ENCODE measurements at places on chromosomes 2 and 18. TPM values are rescaled to one million over a fixed set of nuclear protein-coding genes. Genes with fewer than 3 reads are reported as not detected.

- DNase-seq, result peak; percentile 49
Measured at GRCh38 chr18:80154293-80154692, 45.2 kb downstream of the ADNP2 start.

- no peak for DNase-seq
Measured at GRCh38 chr2:238015705-238016104, 45.1 kb upstream of the SCLY start.

DNA sequence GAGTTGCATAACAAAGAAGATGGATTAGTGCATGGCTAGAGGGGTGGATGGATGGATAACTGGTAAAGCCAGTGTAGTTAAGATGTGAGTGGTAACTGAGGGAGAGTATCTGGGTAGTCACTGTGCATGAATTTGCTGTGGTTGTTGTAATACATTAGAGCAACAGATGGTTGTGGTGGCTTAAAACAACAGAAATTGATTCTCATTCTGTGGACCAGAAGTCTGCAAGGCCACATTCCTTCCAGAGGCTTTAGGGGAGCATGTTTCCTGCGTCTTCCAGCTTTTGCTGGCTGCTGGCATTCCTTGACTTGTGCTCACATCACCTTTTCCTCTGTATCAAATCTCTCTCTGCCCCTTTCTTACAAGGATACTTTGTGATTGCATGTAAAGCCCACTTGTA lies 155.4 kb downstream of the ASB1 start:
- no peak for DNase-seq

GRCh38 chr2:9311488-9311887 lies 104.9 kb downstream of the ASAP2 start:
- DNase-seq, result no peak

- no peak for DNase-seq
Measured at GRCh38 chr2:152588998-152589397, 128.3 kb downstream of the PRPF40A start.

- DNase-seq, result no peak
Measured at GRCh38 chr18:6021306-6022073, 126.2 kb upstream of the TMEM200C start.

DNA sequence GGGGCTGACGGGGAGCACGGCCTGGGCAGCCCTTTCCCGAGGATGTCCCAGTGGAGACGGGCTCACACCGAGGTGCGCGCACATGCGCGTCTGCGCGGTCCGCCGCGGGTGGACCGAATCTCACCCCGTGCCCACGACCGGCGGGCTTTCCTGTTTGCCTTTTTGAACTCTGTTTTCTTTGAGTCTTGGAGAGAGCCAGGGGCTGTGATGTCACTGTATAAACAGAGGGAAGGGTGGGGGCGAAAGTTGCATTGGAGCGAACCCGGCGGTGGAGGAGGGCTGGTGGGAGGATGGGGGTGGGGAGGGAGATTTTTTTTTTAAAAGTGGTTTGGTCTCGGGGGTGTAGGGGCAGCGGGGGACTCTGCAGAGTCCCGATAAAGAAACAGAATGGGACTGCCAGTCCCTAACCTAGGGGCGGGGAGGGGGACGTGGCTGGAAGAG lies 141.2 kb upstream of the CTAGE1 start:
- no peak for DNase-seq

- DNase-seq, result no peak
Measured at GRCh38 chr2:3434654-3435053, 55.2 kb downstream of the TRAPPC12 start.

DNA sequence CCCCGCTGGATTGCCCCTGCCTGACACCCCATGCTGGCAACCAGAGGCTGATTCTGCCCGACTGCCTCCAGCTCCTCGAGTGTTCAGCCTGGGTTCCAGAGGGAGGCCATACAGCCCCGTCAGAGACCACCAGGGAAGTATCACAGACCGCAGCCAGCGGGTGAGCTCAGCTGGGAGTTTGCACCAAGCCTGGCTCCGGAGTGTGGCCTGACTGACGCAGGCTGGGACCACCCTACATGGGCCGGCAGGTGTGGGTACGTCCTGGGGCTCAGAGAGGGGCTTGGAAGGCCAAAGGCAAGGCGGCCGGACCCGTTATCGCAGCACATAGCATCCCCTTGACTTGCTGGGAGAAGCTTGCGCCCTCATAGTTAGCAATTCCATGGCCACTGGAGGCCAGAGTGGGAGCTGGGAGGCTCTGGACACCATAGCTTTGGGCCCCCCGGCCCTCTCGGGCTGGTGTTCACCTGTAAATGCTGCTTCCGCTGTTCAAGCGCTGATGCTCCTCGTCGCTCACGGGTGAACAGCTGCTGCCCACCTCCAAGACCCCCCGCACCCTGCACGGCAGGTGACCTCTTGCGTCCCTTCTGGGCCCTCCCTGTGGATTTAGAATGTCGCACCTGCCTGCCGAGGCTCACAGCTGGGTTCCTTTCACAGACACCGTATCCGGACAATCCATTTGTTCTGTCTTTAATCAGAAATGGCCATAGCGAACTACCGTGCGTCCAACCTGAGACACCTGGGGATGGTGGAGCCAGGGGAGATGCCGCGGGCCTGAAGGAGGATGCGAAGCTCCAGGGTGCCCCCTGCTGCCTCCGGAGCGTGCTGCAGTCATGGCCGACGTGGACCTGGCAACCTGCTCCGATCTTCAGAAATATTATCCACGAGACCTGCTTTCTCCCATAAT lies 31.2 kb upstream of the SLC66A3 start:
- peak; percentile 74 for DNase-seq

- no peak for DNase-seq
Measured at GRCh38 chr2:150369862-150370261, 117.6 kb downstream of the RND3 start.

GRCh38 chr2:83705146-83705545 lies 753.9 kb downstream of the SUCLG1 start:
- no peak for DNase-seq

- peak; percentile 70 for DNase-seq
Measured at GRCh38 chr2:191566344-191566743, 111.6 kb upstream of the NABP1 start.

DNA sequence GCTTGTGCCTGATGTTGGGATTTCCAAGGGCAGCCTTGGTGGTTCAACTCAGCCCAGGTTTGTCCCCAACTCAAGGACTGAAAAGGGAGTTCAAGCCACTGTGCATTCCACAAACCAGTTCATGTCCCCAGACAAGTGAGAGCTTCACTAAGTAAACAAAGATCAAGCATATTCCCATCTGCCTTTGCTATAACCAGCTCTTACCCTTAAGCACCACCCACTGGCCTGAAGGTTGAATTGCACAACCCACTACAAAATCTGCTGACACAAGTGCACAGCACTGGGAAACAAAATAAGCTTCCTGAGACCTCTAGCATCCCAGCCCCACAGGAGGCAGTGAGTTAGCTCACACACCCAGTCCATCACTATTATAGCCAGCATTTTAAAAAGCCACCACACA lies 516.7 kb downstream of the NR4A2 start:
- no peak for DNase-seq

GRCh38 chr2:208781166-208781565 lies 374.6 kb downstream of the PTH2R start:
- no peak for DNase-seq

GRCh38 chr2:50783111-50783510 lies 248.8 kb downstream of the NRXN1 start:
- no peak for DNase-seq

GRCh38 chr2:124514236-124514635 lies 489.1 kb downstream of the CNTNAP5 start:
- no peak for DNase-seq

GRCh38 chr2:238260883-238261282 lies 21.0 kb upstream of the HES6 start:
- no peak for DNase-seq

DNA sequence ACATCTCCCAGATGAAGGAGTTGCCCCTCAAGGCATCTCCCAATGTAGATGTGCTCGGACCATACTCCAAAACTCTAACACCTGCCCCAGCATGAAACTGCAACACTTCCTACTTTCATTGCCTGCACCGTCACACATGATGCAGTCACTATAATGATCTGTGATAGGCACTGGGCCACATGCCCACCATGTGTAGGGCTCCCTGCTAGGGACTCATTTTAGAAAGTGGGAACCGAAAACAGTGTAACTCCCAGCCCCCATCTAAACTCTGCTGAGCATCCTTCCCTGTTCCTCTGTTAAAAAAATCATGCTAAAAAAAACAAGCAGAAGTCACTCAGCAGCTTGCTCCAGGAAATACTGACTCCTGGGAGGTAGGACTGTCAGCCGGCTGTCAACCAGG lies 496.1 kb upstream of the RAB6C start:
- DNase-seq, result no peak

GRCh38 chr2:233489666-233490065 lies 76.9 kb downstream of the USP40 start:
- DNase-seq, result no peak

GRCh38 chr18:63575681-63576080 lies 11.5 kb upstream of the SERPINB13 start:
- DNase-seq, result no peak

DNA sequence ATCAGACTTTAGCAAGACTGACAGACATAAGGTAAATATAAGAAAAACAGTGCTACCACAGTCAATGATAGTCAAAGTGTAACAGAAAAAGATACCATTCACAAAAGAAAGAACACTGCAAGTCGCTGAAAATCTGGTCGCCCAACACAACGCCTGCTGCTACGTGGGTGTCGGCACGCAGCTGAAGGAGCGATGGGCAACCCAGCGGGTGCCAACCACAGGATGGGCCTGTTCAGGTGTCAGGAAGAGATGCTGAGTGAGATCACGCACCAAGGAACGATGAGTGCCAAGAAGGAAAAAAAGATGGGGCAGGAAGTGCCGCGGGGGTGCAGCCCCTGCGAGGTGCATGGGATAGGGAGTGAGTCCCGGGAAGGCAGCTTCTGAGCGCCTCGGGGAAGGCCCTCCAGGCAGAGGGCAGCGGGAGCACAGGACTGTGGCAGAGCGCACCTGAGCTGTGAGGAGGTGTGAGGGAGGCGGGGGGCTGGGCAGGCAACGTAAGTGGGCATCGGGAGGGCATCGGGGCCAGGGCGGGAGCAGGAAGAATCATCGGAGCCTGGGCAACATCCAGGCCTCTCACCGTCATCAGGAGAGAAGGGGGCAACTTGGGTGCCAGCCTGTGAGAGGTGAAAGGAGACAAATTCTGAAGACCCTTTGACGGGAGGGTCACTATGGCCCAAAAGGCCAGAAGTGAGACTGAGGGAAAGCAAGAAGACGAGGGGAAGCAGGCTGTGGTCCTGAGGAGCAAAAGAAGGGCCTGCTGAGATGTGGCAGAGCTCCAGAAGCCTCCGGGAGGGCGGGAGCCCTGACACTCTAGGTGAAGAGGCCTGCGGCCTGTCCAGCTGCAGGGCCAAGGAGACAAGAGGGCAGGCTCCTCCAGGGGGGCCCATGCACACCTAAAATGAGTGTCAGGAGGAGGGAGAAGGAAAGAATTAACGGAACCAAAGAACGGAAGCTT lies 14.8 kb upstream of the MTERF4 start:
- no peak for DNase-seq

DNA sequence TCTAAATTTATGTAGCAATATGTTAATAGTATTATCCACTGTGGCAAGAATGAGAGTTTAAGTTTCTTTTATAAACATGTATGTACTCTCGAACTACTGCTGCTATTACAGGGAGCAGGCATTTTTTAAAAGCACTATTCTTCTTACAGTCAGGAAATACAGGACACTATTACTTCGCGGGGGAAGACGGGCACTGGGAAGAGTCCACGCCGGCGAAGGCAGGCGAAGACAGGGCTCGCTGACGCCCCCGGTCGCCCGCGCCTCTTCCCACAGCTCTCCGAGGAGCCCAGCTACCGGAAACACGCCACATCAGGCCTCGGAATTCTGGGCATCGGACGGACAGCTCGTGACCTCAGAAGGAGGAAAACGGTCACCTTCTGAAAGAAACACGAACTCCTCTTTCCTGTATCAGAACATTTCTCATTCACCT lies 90.2 kb downstream of the FAM161A start:
- no peak for DNase-seq

- DNase-seq, result no peak
Measured at GRCh38 chr2:210963386-210963785, 407.0 kb downstream of the CPS1 start.

- DNase-seq, result no peak
Measured at GRCh38 chr2:140585016-140585415, 1545.8 kb downstream of the LRP1B start.

DNA sequence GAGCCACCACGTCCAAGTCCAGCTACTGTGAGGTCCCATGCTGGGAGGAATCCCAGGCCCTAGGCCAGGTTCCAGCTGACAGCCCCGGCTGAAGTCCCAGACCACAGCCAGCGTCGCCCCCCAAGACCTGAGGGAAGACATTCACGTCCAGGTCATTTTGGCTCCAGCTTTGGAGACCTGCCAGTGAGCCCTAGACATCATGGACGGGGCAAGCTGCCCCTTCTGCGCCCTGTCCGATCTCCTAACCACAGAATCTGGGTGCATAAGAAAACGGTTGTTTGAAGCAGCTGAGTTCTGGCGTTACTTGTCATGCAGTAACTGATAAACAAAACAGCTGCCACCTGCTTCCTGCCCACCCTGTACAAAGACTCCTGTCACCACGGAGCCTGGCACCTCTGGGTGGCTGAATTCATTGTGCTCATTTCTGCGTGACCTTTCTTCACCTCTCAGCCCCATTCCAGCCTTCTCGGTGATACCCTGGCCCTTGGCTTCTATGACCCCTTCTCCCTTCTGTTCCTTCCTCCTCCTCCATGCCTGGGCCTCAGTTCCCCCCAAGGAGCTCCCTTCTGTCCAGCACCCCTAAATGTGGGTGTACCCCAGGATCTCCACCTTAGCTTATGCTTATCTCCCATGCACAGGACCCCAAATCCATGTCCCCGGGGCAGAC lies 72.6 kb upstream of the SMAD7 start:
- DNase-seq, result no peak

GRCh38 chr2:238682536-238682935 lies 165.3 kb upstream of the TWIST2 start:
- DNase-seq, result no peak

- no peak for DNase-seq
Measured at GRCh38 chr2:60899230-60899891, 18.0 kb downstream of the REL start.

GRCh38 chr2:86107031-86107430 lies 996 bp downstream of the PTCD3 start:
- DNase-seq, result peak; percentile 17

GRCh38 chr2:72427022-72427861 lies 279.6 kb upstream of the CYP26B1 start:
- DNase-seq, result no peak

NOL4 gene
- not detected for total RNA-seq

QPCT gene
- total RNA-seq, result not detected

TDRD15 gene
- total RNA-seq, result not detected

TGFA gene
- total RNA-seq, result 0.07 TPM

ATP8B1 gene
- not detected for total RNA-seq

FMNL2 gene
- total RNA-seq, result 0.46 TPM

TOGARAM2 gene
- 3.7 TPM for total RNA-seq

SEPTIN10 gene
- 1.8 TPM for total RNA-seq

DCDC2C gene
- total RNA-seq, result not detected

GALNT3 gene
- total RNA-seq, result 9.0 TPM

ASNSD1 gene
- 34.8 TPM for total RNA-seq

GCG gene
- not detected for total RNA-seq

MORN2 gene
- 2.8 TPM for total RNA-seq

FAM117B gene
- 24.9 TPM for total RNA-seq

ITPRID2 gene
- 56.9 TPM for total RNA-seq

OR6B2 gene
- not detected for total RNA-seq

All from activated CD4-positive, alpha-beta T cell treated with anti-CD3 and anti-CD28 coated beads, Interleukin-2, amount 10 ng/mL, durations not matched to agents 7 days and 5 days (primary cell).